ENCODE measurements at places on chromosomes 11 and 22. TPM values are rescaled to one million over a fixed set of nuclear protein-coding genes. Genes with fewer than 3 reads are reported as not detected.

The TYR gene
- total RNA-seq, result not detected

The SERPIND1 gene
- total RNA-seq, result not detected

The SSH3 gene
- total RNA-seq, result 17.5 TPM

The RIC3 gene
- total RNA-seq, result not detected

The RIMBP3C gene
- 0.81 TPM for total RNA-seq

GRCh38 chr11:1733009-1733715 lies 17.2 kb downstream of the IFITM10 start:
- no peak for DNase-seq

- no peak for DNase-seq
Measured at GRCh38 chr22:31022516-31022915, 53.5 kb downstream of the TUG1 start.

GRCh38 chr11:124893781-124894401 lies 3.8 kb downstream of the ROBO4 start:
- DNase-seq, result no peak

DNA sequence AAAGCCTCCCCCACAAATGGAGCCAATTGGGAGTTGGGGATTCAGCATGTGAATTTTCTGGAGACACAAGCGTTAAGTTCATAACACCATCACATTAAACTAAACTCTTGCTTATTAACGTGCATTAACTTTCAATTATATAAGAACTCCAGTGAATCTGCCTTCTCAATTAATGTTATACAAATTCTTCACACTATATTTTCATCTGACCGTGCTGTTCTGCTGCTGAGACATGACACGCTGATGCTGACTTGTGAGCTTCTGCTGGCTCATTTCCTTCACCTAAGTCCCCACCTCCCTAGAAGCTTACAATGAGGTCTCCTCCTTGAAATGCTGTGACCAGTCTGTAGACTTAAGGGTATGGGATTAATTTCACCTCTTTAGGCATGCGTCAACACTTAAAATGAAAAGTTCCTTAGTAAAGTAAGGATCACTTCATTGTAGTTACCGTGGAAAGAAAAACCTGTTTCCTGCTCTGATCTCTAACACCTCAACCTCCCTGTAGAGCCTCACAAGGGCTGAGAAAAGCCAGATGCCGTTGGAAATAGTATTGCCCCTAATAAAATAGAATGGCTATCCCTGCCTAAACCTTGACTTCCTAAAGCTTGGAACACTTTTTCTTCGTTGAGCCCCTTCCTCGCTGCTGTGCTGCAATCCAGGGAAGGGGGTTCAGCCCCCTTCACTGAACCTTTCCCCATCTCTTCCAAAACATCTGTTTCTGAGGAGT lies 2.2 kb downstream of the HBG2 start:
- DNase-seq, result no peak

DNA sequence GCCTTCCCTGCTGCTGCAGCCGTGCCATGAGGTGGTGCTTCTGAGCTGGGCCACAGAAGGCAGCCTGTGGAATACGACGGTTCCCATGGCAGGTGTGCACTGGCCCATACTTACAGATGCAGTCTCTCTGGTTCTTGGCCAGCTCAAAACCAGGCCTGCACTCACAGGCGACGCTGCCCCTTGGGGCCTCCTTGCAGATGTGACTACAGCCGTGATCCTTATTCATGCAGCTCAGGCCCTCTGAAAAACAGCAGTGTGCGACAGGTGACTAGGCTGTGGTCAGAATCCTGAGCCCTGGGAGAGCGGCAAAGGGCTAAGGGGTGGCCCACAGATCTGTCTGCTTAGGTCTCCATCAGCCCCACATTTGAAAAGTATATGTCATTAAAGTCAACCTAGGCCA lies 22.1 kb downstream of the SCUBE2 start:
- DNase-seq, result no peak

DNA sequence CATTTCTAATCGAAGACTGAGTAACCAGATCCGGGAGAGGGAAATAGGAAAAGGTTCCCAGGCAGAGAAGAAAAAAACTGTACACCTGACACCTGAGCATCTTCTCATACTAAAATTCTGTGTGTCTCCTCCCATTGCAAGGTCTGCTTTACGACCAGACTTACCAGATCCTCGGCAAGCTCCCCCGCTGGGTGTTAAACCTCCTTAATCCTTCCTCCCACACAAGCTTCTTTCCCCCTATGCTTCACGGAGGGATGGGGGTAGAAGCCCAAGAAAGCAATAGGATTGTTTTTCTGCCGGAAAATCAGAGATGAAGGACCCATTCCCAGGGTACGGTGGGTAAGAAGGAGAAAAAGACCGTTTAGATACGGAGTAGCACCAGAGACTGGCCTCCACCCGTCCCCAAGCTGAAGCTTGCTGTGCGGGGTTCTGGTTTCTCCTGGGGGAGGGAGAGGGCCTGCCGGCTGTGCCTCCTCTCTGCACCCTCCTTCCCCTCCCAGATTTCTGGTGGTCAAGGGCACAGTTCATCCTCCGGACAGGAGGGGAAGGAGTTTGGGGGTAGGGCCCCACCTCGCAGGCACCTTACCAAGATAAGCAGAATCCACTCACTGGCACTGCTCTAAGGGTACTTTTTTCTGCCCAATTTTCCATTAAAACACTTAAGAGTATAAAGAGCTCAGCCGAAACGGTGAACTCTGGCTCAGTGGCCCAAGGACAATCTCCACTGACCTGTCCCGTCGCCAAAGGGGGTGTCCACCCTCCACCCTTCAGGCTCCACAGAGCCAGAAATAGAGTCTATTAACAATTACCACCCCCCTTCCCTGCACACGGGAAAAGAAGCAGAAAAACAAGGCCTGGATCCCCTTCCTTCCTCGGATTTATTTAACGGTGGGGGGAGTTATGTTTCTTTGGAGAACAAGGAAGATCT lies 1.2 kb downstream of the TOB2 start:
- no peak for DNase-seq

DNA sequence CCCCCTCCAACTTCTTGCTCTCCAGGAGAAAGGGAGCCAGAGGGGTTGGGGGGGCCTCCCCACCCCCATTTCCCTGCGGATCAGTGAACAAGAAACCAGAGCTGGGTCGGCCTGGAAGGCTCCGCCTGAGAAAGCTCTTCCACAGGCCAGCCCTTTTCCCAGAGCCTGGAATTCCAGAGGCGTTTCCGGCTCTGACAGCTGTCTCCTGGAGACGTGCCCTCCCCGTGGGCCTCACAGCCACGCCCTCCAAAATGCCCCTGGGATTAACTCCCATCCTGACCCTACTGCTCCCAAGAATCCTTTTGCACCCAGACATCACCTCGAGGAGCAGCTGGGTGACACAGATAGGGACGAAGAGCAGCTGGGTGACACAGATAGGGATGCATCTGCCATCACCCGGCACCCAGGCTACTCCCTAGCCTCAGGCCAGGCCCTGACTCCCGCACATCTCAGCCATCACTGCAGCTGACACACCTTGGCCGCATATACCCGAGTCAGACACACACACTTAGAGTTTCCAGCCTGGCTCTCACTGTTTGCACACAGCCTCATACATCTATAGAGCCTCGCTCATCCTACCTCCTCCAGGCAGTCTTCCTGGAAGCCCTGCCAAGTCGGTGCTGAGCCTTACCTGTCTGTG lies 7.6 kb upstream of the CDC42EP1 start:
- DNase-seq, result no peak

DNA sequence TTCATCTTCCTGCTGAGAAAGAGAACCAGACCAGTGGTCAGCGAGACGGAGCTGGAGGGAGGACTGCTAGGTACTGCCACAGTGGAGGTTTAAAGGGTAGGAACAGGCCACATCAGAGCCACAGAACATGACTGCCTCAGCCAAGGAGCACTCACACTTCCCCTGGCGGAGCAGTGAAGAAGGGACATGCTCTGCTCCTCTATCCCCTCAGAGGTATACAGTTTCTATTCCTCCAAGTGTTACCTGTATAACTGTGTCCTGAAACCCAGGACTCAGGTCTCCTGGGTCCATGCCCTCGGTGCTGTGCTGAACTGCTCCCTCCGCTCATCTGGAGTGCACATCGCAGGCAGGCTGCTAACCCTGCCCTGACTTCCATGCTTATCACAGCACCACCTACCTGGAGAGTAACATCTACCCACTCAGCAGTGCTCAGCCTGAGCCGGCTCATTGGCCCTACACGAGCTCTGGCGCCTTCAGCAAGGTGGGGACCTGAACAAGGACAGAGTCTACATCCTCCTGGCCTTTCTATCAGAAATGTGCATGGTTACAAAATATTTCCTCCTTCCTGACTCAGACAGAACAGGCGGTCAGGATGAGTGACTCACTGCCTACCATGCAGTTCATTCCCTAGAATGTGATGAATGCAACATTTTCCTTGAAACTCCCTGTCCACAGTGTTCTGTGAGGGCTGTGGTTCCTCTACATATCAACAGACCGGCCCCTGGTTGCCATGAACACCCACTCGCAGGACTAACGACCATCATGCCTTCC lies 52.9 kb downstream of the C11orf58 start:
- peak; percentile 90 for DNase-seq

GRCh38 chr22:34055525-34056200 lies 135.4 kb upstream of the LARGE1 start:
- no peak for DNase-seq

DNA sequence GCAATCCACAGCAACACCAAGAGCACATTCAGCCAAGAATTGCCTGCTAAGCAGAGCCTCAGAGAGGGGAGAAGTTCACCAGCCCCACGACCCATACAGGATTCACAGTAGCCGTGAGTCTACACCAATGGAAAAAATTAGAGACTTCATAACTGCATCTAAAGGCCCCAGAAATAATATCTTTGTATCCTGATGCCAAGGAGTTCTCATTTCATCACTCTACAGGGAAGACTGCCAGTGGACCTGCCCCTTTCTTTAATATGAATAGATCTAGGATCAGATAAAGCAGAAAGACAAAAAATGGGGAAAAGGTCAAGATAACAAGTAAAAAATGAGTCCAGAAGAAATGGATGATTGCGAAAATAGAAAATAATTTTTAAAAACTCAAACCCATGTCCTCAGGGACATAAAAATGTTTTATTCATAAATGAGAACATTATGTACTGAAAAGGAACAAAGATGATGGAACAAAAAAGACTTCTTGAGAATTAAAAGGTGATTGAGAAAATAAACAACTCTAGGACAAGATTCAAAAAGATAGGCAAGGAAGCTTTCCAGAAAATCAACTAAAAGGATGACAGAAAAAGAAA lies 9.5 kb downstream of the APOL3 start:
- DNase-seq, result no peak

DNA sequence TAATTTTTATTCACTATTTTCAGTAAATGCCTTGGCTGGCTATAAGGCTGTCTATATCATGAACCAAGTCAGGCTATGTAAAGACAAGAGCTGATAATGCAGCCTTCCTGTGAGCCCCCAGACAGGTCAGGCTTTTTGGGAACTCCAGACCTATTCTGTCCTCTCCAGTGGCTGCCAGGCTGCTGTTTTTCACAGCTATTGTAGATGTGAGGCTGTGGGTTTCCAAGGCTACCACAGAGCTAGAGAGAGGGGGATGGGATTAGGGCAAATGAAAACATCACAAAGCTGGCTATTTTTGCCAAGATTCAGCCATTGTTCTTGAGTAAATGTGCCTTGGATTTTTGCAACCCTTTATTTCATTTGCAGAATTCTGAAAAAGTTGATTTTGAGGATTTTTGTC lies 55.7 kb upstream of the SORL1-AS1 start:
- no peak for DNase-seq

DNA sequence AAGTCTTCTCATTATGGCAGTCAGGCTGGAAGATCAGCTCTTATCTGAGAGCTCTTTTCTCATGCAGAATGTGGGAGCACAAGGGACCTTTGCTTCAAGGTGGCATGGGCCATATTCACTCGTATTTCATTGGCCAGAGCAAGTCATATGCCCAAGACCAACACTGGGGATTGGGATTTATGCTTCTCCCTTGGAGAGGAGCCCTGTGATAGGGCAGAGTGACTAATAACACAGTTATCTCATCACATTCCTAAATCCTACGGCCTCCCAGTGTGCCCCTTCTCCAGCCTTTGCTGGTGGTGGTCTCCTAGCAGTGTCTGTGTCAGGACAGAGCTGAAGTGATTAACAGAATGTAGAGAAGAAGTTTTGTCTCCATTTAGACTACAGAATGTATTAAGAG lies 48.6 kb downstream of the SYT9 start:
- DNase-seq, result no peak

- DNase-seq, result no peak
Measured at GRCh38 chr11:17206463-17206862, 1.3 kb downstream of the PIK3C2A start.

DNA sequence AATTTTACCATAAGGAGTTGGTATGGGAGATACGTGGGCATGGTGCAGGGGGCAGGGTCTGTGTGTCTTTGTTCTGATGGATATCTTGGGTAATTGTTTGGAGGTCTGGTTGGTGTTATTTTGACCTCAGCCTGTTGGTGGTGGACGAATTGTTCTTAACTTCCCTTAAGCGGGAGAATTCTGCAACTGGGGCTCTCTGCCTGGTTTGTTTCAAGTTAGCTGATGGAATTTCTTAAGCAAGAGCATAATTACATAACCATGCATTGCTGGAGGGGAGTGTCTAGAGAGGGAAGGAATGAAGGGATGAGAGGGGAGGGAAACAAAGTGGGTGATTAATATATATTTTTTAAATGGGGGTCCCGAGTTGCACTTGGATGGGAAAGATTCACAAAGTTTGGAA lies 908.5 kb upstream of the RAG2 start:
- no peak for DNase-seq

GRCh38 chr11:15123849-15124248 lies 9.1 kb downstream of the INSC start:
- peak; percentile 66 for DNase-seq

GRCh38 chr11:68775951-68776388 lies 24.6 kb upstream of the TESMIN start:
- no peak for DNase-seq

GRCh38 chr11:21177379-21177778 lies 508.0 kb downstream of the NELL1 start:
- DNase-seq, result no peak

DNA sequence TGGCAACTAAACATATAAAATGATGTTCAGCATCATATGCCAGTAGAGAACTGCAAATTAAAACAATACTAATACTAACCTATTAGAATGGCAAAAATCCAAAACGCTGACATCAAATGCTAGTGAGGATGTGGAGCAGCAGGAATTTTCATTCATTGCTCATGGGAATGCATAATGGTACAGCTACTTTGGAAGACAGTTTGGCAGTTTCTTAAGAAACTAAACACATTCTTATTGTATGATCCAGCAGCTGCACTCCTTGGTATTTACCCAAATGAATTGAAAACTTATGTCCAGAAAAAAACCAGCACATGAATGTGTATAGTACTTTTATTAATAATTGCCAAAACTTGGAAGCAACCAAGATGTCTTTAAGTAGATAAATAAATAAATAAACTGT lies 258.0 kb downstream of the TENM4 start:
- no peak for DNase-seq

DNA sequence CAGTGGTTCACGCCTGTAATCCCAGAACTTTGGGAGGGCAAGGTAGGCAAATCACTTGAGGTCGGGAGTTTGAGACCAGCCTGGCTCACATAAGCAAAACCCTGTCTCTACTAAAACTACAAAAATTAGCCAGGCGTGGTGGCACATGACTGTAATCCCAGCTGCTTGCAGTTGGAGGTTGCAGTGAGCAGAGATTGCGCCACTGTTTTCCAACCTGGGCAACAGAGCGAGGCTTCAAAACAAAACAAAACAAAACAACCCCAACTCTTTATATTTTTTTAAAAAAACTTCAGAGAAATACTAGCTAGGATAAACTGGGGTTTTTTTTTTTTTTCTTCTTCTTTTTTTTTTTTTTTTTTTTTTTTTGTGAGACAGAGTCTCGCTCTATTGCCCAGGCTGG lies 31.8 kb upstream of the RAPSN start:
- no peak for DNase-seq

- no peak for DNase-seq
Measured at GRCh38 chr11:132032555-132032954, 662.1 kb downstream of the NTM start.

- no peak for DNase-seq
Measured at GRCh38 chr11:71977743-71978418, 20.8 kb upstream of the IL18BP start.
